ENCODE measurements at places on chromosomes 3 and 15.

DNA sequence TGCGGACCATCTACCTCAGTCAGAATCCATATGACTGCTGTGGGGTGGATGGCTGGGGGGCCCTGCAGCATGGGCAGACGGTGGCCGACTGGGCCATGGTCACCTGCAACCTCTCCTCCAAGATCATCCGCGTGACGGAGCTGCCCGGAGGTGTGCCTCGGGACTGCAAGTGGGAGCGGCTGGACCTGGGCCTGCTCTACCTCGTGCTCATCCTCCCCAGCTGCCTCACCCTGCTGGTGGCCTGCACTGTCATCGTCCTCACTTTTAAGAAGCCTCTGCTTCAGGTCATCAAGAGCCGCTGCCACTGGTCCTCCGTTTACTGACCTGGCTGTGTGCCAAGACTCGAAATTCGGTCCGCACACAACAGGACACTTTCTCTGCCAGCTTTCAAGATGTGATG is 21.9 kb downstream of the NRROS start:
- no peak for DNase-seq

- DNase-seq = no peak
Measured at GRCh38 chr15:75136118-75136517, 65.6 kb upstream of the C15orf39 start.

GRCh38 chr3:163622384-163622783 is 1455.9 kb downstream of the SI start:
- no peak for DNase-seq

GRCh38 chr15:99095626-99096025 is 9.3 kb upstream of the SYNM start:
- DNase-seq = no peak

- no peak for DNase-seq
Measured at GRCh38 chr3:8164145-8164544, 337.5 kb upstream of the LMCD1 start.
